ENCODE measurements at places on chromosomes 7 and 10.

DNA sequence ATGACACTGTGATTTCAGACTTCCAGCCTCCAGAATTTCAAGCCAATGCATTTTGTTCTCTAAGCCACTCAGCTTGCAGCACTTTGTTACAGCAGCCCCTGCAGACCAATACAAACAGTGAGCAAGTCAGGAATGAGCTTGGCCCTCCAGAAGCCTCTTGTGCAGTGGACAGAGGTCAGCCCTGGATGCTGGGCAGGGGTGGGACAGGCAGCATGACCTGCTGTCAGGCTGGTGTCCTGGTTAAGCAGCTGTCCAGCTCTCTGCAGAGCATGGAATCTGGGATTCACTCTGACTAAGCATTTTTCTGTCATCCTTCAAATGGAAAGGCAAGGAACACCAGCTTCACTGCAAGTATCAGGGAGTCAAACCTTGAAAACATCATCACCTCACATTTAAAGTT, 85.5 kb upstream of the GDF10 start:
- no peak for DNase-seq

GRCh38 chr10:117137031-117137910, 799 bp downstream of the VAX1 start:
- peak; percentile 21 for DNase-seq

DNA sequence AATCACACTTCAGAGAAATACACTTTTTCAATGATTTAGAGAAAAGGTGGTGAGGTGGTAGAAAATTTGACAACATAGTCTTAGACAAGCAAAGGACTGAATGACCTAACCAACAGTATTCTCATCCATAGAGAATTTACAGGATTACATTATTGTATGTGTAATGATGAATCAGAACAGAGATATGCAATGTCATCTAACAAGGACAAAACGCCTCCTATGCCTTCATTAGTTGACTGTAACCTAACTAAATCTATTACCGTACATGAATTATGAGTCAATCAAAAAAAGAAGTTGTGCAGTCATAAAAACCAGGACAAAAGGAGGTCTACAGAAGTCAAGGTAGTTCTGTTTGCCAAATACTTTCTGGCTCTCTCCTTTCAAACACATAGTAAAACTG, 66.5 kb downstream of the RAB11FIP2 start:
- DNase-seq = peak; percentile 12

DNA sequence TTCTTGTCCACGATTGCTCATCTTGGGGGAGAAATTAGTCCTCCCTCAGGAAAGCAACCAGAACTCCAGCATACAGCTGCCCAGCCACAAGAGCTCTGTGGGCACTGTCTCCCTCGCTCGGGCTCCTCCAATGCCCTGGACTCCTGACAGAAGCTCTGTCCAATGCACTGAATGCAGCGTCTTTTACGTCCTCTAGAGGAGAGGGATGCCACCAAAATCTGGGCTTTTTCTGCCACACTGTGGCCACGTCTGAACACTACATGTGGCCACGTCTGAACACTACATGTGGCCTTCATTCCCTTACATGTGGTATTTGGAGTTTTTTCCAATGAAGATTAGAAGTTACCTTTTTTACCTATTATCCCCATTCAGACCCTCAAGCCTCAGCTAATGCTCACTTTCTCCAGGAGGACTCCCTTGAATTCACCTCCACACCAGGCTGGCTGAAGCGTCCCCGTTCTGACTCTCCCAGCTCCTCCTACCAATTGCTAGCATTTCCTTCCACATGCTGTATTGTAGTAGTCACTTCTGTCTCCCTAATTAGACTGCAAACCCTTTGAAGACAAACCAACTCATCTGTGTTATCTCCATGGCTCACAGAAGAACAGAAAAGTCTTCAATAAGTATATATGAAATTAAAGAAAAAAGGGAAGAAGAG, 134.3 kb upstream of the PDE1C start:
- DNase-seq = peak; percentile 96

DNA sequence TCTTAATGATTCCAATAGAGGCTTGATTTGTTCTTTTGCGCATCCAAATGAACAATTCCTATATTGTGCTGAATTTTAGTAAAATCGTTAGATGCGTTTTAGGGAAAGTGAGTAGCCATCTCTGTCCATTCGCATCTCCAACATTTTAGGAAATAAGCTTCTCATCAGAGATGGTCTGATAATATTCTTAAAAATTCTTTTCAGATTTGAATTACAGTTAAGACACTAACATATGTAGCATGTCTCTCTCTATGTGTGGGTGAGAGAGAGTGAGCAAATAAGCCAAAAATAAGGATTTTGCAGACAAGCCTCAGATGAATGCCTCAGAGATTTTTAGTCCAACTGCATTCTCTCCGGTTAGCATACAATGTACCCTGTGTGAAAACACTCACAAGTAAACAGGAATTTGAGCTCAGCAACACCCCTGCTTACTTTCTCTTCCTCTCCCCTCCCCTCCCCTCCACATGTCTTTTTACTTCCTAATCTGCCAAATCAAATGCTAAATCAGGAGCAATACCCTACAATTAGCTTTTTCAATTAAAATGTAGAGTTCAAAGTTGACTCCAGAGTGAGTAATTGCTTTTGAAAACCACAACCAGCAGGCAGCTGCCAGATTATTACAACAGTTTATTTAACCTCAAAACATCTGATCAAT, 354.4 kb downstream of the CRPPA start:
- DNase-seq = no peak

DNA sequence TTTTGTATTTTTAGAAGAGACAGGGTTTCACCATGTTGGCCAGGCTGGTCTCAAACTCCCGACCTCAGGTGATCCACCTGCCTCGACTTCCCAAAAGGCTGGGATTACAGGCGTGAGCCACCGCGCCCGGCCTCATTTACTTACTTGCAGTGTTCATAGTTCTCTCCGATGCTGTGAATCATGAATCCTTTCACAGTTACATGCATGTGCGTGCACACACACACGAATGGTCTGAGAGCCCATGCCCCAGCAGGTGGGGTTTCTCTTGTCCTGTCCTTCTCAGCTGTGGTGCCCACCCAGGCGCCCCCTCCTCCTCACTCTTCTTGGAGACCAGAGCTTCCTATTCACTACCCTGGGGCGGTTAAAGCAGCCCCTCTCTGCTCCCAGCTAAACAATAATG, 50.6 kb downstream of the RBM17 start:
- DNase-seq = no peak

- no peak for DNase-seq
Observed at GRCh38 chr7:29398011-29398410, 165.6 kb upstream of the PRR15 start.

DNA sequence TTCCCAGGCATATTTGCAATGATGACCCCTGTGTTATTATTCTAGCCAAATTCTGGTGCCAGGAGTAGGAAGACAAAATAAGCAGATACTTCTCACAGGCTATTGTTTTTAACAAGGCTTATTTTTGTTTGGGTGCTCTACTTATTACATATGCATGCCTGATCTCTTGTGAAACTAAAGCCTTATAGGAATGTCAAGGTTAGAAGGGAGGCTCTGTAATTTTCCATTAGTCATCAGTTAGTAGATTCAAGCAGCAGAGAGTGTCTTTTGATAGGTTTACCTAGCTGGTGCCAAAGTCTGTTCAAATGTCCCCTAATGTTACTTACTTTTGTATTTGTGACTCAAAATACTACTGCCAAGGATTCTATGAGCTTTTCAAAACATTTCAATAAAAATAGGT, 11.7 kb upstream of the TMEM106B start:
- DNase-seq = no peak

GRCh38 chr10:628386-629045, 61.0 kb downstream of the DIP2C start:
- no peak for DNase-seq

DNA sequence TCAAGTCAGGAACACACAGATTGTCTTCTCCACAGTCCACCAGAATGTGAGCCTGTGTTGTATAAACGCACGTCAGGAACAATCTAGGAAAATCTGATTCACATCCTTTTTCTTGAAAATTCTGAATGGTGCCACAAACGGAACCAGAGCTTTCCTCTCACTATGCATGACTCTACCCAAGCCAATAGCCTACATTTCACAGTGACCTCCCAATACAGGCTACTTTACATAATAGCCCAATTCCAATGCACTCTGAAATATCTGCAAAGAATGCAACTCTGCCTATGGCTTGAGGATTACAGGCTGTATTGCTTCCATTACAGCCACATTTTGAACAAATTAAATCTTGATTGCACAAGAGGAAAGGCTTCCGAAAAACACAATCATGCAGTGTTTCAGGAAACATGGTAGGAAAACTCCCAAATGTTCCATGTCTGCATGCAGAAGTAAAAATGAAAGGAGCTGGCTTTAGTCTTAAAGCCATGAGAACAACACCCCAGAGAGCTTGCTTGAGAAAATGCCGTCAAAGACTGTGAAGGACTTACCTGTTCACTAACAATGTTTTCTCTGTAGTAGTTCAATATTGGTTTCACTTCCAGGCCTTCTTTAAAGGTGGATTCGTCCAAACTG, 113.9 kb downstream of the ITGA8 start:
- peak; percentile 44 for DNase-seq

GRCh38 chr7:138581065-138581464, 120.1 kb downstream of the SVOPL start:
- DNase-seq = no peak

- peak; percentile 43 for DNase-seq
Observed at GRCh38 chr10:61860964-61861758, 40.3 kb upstream of the ARID5B start.

DNA sequence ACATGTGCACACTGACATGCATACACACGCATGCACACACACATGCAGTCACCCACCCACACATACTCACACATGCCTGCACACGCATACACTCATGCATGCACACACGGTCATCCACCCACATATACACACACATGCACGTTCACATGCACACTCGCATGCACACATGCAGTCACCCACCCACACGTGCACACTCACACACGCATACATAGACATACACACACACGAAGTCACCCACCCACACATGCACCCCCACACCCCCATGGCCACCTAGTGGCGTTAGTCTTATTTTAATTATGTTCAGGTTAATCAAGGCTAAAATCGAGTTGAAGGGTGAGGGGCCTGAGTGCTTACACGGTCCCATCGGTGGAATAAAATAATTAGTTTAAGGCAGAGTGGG, 96.8 kb downstream of the DNAJB6 start:
- no peak for DNase-seq

GRCh38 chr7:134752006-134752760, 27.3 kb upstream of the CALD1 start:
- peak; percentile 77 for DNase-seq

GRCh38 chr7:30062587-30062986, 34.4 kb downstream of the PLEKHA8 start:
- peak; percentile 54 for DNase-seq

- no peak for DNase-seq
Observed at GRCh38 chr7:4307316-4308204, 374.5 kb upstream of the FOXK1 start.

DNA sequence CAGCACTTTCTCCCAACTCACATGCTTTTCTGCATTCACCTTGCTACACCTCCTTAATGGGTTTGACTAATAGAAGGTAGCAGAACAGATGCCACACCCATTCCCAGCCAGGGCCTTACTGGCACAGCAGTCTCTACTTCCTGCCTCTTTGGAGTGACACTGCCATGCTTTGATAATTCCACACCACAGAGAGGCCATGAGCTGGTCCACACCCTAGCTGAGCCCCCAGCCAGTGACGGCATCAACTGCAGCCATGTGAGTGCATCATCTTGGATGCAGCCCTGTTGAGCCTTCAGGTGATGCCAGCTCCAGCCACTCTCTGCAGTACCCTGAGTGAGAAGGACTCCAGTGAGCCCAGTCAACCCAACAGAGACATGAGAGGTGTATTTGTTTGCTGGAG, 27.5 kb upstream of the EZH2 start:
- no peak for DNase-seq

GRCh38 chr7:47377741-47378140, 204.2 kb downstream of the TNS3 start:
- no peak for DNase-seq

GRCh38 chr7:151087245-151088018, 1.2 kb downstream of the AGAP3 start:
- peak; percentile 78 for DNase-seq

GRCh38 chr10:42972946-42973345, 103.9 kb upstream of the RET start:
- no peak for DNase-seq

DNA sequence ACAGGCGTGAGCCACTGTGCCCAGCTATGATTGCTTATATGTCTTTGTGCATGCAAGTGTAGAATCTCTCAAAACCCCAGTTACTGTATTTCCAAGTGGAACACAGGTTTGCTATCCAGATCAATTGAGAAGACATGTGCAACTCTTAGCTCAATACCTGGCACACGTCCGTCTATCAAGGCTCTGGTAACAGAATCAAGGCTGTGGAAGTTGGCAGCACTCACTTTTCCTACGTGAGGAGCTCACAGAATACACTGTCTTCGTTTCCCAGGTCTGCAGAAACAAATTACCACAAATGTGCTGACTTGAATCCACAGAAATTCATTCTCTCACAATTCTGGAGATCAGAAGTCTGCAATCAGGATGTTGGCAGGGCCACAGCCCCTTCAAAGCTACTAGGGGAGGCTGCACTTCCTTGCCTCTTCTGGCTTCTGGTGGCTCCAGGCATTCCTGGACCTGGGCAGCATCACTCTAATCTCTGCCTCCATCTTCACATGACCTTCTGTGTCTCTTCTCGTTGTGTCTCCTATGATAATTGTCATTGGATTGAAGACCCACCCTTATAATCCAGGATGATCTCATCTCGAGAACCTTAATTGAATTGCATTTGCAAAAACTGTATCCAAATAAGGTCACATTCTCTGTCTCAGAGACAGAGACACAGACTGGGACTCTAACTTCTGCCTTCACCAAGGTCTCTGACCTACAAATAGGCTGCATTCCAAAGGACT, 84.8 kb upstream of the C7orf33 start:
- DNase-seq = no peak

All from RPMI7951 (cell line).